NCI-H524 treated with DMSO at 0.1 percent for 48 hours (cell line): ENCODE measurements at places on chromosomes 6 and 20.
A peak's percentile ranks its signal among the peaks of the same experiment; 100 is the strongest.

GRCh38 chr6:33929575-33930288 is 125.9 kb upstream of the MLN start:
- peak; percentile 85 for DNase-seq

GRCh38 chr6:161411265-161411944 is 137.5 kb upstream of the AGPAT4 start:
- DNase-seq: no peak

GRCh38 chr6:77440206-77440976 is 22.9 kb downstream of the HTR1B start:
- no peak for DNase-seq

DNA sequence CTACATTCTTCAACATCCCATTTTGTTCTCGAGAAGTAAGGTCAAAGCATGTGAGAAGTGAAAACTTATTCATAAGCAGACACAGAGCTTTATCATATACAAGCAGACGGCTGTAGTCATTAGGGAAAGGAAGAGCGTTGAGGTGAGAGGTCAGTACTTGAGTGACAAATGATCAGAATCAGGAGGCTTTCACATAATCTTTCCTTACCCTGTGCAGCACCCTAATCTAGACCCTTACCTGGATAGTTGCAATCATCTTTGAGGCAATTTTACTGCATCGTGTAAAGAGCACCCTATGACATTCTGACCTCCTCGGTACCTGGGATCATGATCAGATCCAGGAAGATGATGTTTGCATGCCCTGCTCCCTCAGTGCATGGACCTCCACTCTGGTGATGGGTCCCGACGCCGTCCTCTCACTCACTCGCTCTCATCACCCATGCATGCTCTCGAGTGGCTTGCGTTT is 62.7 kb downstream of the RNF182 start:
- no peak for DNase-seq
